ENCODE measurements at places on chromosomes 2 and 18.

DNA sequence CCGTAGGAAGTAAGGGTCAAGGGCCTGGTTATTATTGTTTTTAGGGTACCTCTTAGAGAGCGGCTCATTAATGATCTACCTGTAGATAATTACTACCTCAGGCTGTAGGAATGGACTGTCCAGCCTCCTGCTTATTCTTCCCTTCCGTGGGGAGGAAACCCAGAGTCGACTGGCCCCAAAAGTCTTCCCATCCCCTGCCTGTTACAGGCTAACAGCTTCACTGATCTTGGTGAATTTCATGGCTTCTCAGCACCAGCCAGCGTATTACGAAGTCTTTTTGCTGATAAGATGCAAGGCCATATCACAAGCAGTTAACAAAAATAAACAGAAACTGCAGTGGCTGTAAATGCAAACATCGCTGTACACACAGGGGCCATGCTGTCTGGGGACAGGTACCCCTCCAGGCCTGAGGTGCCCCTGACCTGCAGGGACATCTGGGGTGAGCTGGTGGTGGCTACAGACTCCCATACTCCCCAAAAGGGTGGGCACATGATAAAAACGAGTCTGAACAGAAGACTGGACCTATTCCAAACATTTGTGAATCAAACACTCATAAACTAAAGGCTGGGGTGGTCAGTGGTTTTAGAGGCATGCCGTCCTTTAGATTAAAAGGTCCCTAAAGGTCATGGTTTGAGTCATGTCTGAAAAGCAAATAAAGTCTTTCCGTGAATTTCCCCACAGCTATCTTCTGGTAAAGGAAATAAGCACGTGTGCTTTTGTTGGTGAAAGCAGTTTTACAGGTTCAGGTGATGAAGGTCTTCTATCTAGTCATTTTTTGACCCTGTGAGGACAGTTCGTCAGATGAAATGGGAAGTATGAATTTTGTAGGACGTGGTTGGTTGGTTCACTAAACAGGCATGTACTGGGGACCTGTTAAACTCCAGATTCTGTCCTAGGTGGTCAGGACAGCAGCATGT, 36.7 kb downstream of the TTC39C start:
- DNase-seq, result no peak

GRCh38 chr18:40258311-40258710, 1696.7 kb upstream of the PIK3C3 start:
- no peak for DNase-seq

GRCh38 chr2:176999301-176999700, 213.3 kb upstream of the HNRNPA3 start:
- no peak for DNase-seq

GRCh38 chr2:61949714-61950560, 44.5 kb downstream of the COMMD1 start:
- no peak for DNase-seq

- DNase-seq, result no peak
Measured at GRCh38 chr2:61229936-61230335, 67.9 kb downstream of the C2orf74 start.

DNA sequence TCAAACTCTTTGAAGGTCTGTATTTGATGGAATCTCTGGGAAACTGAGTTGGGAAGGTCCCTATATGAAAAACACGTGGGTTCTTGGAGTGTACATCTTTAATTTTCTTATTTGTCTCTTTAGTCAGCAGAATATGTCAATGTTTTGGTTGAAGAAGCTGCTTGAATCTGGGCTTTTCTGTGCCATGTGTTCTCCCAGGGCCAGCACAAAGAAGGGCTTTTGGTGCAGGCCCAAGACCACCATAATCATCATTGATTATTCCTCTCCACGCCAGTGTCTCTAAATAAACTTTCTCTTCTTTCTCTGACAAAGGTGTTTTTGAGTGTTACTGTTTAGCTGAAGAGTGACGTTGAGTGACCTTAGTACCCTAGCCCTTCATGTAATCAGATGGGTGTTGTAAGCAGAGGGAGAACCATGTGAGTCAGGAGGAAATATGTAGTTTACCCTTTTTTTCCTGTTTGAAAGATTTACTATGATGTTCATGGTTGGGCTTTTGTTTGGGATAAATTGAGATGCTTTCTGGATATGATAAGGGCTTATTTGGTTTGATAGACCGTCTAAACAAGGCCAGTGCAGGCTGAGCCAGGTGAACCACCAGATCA, 11.6 kb upstream of the TNP1 start:
- no peak for DNase-seq

DNA sequence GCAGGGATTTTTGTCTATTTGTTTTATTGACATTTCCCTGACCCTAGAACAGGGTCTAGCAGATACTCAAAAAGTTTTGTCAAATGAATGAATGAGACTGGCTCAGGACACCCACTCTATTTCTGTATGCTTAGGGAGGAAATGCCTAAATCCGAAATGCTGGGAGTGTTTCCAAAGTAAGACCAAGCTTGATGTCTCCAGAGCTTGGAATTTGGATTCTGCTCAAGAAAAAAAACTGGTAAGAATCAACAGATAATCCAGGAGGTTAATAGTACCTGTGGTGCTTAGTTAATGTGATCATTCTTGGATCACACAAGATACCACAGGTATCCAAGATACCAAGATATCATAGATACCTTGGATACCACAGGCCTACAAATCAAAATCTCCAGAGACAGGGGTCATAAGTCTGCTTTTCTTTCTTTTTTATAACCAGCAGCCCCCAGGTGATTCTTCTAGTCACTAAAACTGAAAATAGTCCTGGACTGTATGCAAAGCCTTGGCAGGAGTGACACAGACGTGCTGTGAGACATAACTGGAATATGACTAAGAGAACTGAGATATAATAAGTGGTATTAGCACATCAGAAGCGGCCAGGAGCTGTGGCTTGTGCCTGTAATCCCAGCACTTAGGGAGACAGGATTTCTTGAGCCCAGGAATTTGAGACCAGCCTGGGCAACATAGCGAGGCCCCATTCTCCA, 39.9 kb upstream of the SP3 start:
- no peak for DNase-seq

DNA sequence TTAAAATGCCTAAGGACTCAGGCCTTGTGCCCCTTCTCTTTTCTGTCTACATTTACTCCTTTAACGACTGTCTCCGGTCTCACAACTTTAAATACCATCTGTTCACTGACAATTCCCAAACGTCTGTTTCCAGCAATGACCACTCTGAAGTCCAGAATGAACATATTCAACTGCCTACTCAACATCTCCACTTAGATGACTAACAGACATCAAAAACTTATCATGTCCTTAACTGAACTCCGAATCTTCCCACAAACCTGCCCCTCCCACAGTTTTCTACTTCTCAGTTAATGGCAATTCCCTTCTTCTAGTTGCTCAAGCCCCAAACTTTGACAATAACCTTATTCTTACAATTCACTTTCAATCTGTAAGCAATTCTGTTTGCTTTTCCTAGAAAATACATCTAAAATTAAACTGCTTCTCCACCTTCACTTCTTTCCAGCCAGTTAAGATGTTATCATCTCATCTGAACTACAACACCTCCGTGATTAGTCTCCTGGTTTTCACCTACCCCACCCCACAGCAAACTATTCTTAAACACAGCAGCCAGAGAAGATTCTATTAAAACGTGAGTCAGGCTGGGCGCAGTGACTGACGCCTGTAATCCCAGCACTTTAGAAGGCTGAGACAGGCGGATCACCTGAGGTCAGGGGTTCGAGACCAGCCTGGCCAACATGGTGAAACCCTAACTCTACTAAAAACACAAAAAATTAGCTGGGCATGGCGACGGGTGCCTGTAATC, 2.8 kb downstream of the C1D start:
- no peak for DNase-seq

DNA sequence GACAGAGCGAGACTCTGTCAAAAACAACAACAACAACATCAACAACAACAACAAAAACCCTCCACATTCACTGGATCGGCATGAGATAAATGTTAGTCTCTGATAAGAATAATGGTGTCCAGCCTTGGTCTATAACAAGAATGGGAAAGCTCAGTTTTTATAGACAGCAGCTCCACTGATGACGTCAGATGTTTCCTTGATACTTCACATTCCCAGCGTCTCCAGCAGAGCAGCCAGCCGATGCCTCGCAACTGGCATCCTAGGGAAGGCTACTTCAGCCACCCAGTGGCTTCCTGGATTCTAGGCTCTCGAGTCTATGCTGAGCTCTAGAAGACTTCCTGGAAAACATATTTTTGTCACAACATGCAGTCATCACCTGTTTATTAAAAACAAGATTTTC, 271.4 kb upstream of the SMIM21 start:
- DNase-seq, result no peak

DNA sequence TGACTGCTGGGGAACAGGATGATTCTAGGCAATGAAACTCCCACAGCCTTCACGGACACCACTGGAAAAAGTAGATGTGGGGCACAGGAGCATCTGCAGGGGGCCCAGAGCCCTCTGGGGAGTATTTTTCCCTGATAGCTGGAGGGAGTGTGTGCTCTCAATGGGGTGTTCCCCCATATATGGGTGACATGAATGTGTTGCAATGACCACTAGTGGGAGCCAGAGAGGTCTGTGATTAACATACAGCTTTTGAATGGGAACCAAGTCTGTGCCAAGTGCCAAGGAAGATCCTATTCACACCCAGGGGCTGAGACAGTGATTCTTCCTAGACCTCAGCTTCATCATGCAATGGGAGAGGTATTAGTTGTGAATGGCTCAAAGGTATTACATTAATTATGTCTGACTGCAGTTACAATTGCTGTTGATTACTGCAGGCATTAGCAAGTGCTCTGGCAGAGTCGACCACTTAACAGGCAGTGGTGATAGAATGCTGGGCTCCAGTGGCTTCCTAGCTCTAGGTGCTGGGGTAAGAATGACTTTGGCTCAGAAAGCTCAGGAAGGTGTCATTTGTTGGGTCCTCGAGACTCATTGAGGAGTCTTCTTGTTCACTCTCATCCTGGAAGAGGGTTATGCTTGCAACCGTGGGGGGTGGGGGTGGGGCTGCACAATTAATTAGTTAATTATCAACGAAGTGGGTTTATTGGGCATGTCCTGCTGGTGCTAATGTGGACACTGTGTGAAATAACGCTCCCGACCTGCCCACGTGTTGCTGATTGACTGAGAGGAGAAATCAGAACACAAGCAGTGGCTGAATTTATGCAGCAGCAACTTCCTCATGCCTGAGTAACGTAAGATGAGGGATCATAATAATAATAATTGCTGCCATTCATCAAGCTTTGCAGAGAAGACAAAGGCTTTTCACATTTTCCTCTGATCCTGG, 194.1 kb downstream of the CLIP4 start:
- peak; percentile 62 for DNase-seq

- peak; percentile 12 for DNase-seq
Measured at GRCh38 chr2:174465327-174465726, 21.5 kb downstream of the GPR155 start.

All from HEK293T (cell line).